NCI-H460 (cell line): ENCODE measurements at places on chromosomes 5 and 9.

GRCh38 chr5:14715481-14715880 lies 51.0 kb downstream of the OTULIN start:
- no peak for DNase-seq

GRCh38 chr9:33794560-33794959 lies 801 bp upstream of the PRSS3 start:
- DNase-seq, result no peak

GRCh38 chr5:162503796-162504195 lies 436.2 kb downstream of the GABRG2 start:
- no peak for DNase-seq

DNA sequence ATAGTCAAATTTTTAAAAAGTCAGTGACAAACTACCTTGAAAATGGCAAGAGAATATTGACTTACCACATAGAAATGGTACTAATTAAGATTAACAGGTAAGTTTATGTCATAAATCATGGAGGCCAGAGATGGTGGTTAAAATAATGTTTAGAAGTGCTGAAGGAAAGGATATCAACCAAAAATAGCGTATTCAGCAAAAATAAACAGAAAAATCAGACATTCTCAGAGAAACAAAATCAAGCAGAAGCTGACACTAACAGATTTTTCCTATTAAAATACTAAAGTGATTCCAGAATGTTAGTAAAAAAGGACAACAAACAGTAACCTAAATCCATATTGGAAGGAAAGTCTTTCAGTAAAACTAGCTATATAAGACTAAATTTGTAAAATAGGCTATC lies 959.9 kb upstream of the CDH10 start:
- DNase-seq, result no peak

DNA sequence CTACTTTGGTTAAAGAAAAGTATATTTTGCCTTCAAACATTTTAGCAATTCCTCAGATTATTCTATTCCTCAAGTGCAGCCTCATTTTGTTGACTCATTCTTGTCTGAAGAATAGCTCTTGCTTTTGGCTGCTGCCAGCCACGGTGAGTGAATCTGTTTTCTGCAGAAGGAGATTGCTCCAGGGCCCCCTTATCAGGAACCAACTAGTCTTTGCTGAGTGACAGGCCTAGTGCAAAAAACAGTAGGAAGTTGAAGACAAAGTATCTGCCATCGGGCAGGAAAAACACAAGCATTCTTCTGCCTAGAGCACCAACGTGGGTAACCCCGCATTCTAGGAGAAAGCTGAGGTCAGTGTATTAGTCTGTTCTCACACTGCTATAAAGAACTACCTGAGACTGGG lies 42.3 kb downstream of the ZNF883 start:
- no peak for DNase-seq

DNA sequence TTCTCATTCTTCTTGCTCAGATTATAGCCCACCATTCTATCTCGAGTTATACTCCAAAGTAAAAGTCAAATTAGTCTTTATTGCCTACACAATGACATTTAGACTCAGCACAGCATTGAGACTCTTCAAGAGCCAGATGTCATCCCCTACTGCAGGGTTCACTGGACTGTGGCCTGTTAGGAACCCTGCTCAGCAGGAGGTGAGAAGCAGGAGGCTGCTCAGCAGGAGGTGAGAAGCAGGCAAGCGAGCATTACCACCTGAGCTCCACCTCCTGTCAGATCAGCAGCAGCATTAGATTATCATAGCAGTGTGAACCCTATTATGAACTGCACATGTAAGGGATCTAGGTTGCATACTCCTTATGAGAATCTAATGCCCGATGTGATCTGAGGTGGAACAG lies 12.7 kb upstream of the LIFR start:
- DNase-seq, result no peak

GRCh38 chr9:131622523-131622922 lies 77.2 kb downstream of the PRRT1B start:
- DNase-seq, result no peak

- DNase-seq, result no peak
Measured at GRCh38 chr5:63726496-63726895, 235.7 kb downstream of the HTR1A start.

DNA sequence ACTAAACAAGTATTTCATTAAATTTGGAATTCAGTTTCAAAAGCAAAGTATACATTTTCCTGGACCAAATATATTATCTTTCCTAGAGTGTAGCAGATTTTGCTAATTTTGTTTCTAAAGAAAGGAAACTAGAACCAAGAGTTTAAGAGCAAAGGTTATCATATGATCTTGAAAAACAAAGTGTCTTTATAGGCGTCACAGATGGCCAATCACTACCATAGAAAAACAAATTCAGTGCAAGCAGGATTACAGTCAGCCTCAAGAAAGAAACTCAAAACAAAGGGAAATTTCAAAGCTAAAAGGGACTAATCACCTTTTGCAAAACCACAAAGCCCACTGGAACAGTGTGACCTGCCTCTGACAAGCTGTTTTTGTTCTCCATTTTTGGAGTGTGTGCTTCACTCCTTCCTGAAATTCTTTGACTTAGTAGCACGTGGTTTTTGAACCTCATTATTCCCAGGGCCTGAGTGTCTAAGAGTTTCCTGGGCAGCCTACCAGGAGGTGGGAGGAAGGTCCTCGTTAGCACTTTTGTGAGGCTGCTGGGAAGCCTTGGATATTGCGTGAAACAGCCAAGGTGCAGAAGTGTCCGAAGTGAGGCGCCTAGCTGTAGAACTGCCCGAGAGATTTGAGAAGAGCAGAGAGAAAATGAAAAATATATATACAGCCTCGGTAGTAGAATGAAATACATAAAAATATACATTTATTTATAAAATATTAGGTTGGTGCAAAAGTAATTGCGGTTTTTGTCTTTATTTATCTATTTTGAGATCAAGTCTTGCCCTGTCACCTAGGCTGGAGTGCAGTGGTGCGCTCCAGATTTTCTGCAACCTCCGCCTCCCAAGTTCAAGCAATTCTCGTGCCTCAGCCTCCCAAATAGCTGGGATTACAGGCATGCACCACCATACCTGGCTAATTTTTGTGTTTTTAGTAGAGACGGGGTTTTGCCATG lies 246.1 kb downstream of the MARCHF11 start:
- no peak for DNase-seq

- DNase-seq, result no peak
Measured at GRCh38 chr9:112310826-112311225, 22.6 kb downstream of the PTBP3 start.

GRCh38 chr9:94761481-94761880 lies 35.0 kb downstream of the AOPEP start:
- DNase-seq, result no peak

DNA sequence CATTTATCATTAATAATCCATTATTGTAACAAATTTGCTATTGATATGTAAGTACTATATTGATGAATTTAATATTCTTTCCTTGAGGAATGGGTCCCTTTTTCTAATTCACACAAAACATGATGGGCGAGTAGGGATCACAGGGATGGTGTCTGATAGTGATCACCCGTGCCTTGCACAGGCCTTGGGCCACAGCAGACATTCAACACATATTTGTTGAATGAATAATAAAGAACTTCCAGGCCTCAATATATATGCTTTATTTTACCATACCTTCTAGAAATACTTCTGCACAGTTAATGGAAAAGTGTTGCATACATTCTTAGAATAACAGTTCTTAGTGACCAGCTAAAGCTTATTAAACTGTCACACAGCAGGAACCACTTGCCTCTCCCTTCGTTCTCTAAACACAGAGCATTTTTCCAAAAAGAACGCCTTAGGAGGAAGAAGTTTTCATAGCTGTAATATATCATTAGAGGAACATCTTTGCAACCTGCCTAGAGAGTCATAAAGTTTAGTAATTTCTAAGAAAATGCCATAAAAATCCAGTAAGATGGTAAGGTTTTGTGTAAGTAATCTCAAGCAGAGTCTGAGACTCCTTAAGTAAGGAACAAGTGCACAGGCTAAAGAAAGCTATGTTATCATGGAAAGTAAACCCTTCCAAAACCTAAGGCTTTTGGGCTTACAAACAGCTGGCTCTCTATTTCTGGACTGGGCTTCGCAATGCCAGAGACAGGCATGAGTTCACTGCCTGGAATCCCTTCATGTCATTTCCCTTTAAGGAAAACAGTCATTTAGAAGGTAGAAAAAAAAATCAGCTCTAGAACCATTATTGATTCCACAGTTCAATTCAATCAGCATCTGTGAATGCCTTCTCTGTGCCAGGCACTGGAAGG lies 17.7 kb downstream of the TTLL11 start:
- DNase-seq, result no peak

DNA sequence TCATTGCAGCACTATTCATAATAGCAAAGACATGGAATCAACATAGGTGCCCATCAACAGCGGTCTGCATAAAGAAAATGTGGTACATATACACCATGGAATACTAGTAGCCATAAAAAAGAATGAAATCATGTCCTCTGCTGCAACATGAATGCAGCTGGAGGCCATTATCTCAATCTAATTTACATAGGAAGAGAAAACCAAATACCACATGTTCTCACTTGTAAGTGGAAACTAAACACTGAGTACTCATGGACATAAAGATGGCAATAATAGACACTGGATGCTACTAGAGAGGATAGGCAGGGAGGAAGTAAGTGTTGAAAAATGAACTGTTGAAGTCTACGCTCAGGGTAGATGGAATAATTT lies 203.9 kb upstream of the CDH9 start:
- no peak for DNase-seq

- peak; percentile 39 for DNase-seq
Measured at GRCh38 chr9:85900504-85901201, 40.3 kb upstream of the NAA35 start.

- DNase-seq, result no peak
Measured at GRCh38 chr9:70975821-70976220, 145.6 kb downstream of the TRPM3 start.

DNA sequence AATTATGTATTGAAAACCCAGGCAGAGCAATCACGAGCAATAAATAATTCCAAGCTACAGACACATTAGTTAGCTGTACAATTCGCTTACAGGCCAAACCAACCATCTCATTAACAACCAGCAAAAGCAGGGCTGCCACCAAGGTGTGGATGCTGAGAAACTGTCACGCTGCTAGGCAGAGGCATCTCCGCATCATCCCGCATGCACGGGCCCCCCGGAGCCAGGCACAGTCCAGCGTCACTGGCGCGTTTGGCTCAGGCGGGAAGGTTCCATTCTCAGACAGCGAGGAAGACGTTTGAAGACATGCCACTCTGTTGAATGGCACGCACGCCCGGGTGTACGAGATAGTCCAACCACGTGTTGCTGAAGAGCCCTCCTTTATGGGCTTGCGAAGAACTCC lies 184.0 kb downstream of the OLFM1 start:
- no peak for DNase-seq

DNA sequence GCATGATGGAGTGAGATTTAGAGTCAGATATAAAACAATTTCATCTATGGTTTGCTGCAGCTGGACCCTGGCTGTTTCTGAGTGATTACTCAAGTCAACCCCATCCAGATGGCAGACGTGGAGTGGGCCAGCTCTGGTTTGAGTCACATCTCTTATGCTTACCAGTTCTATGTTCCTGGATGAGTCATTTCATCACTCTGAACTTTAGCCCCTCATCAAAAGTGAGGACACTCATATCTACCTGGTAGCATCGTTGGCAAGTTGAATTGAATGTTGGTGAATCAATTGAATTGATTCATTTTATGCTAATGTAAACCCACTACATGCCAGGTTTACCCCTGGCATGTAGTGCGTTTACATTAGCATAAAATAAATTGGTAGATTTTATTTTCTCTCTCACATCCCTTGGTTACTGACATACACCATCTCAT lies 176.4 kb downstream of the FGF18 start:
- DNase-seq, result no peak

- no peak for DNase-seq
Measured at GRCh38 chr5:57455511-57456455, 26.8 kb downstream of the ACTBL2 start.

GRCh38 chr9:131645078-131645776 lies 94.6 kb downstream of the RAPGEF1 start:
- DNase-seq, result no peak

DNA sequence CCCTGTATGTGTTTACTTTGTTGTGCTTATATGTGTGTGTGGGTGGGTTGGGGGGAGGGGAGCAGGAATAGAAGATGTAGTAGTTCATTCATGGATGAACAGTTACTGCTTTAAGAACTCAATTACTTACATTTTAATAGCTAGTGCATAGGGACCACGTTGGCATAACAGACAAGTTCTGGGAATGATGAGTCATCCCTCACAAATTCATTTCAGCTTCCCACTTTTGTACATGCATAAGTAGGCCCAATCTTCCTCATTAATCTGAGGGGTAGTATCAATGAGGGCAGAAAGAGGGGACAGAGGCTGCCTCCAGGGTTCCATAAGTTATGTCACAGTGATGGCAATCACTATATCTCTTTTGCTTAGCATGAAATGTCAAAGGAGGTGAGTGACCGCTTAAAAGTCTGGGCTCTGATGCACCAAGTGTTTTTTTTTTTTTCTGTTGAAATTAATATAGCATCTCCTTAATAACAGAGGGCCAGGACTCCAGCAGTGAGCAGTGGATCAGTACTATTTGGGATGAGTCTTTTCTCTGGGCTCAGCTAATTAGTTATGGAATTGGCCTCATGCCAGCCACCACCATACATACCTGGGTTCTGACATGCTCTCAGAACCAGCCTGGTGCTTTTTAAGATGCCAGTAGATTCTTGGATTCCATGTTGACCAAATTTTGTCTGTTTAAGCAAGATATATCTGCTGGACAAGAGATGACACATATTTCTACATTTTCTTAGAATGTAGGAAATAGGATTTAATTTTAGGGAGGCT lies 37.1 kb downstream of the PRDM6 start:
- DNase-seq, result no peak

- no peak for DNase-seq
Measured at GRCh38 chr5:72138943-72139521, 31.8 kb downstream of the MAP1B start.

DNA sequence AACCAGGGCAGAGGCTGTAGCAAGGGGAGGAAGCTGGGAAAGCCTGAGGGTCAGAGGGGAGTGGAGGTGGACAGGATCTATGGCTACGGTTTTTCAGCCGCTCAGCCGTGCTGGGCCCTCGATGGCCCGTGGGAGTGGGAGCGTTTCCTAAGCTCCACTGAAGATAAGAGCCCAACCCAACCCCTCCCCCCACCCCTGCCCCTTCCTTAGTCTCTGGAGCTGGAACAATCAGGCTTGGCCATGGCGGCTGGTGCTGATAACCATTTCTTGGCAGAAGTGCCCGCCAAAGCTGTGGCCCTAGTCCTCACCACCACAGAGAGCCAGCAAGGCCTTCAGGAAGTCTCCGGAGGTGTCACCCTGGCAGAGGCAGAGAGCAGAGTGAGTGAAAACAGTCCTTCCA lies 20.3 kb upstream of the TNIP1 start:
- DNase-seq, result no peak
